ENCODE measurements at places on chromosomes 3 and 15.

GRCh38 chr15:20351448-20351971 lies 190.1 kb downstream of the GOLGA6L6 start:
- DNase-seq, result no peak

DNA sequence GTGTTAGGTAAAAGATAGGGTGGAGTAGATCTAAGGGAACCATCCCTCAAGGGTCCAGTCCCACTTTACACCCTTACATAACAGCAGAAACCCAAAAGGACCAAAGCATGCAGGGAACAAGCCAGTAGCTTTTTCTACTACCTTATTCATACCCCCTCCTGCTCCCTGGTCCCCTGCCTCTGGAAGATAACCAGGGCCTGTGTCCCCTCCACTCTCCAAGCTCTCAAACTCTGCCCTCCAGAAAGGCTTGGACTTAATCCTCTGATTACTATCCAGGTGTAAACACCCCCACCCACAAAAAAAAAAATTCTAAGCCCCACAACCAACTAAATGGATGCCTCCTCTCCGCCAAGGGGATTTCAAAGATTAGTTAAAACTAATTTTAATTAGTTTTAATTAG lies 33.9 kb upstream of the STRIT1 start:
- DNase-seq, result no peak

DNA sequence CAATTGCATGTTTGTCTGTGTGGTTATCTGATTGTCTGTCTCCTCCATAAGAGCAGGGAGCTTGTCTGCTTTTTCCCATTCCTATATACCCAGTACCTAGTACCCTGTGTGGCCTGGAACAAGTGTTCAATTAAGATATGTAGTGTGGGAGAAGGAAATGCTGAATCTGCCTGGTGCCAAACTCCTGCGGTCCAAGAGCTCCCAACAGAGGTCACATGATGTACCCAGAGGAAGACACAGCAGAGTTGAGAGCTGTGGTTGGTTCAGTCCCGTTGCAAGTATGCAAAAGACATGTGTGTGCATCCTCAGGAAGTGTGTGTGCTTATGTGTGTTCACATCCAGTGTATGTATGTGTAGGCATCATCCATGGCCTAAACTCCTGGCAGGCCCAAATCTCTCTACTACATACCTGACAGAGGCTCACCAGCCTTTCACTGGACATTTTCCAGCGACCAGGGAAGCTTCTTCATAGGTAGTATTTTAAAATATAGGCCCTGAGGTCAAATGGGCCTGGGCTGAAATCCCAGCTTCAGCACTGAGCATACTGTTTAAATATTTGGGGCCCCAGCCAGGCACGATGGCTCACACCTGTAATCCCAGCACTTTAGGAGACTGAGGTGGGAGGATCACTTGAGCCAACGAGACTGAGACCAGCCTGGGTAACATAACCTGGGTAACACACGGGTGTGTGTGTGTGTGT lies 34.0 kb upstream of the ITGA11 start:
- DNase-seq, result no peak

GRCh38 chr15:101543926-101544612 lies 54.6 kb upstream of the PCSK6 start:
- no peak for DNase-seq

DNA sequence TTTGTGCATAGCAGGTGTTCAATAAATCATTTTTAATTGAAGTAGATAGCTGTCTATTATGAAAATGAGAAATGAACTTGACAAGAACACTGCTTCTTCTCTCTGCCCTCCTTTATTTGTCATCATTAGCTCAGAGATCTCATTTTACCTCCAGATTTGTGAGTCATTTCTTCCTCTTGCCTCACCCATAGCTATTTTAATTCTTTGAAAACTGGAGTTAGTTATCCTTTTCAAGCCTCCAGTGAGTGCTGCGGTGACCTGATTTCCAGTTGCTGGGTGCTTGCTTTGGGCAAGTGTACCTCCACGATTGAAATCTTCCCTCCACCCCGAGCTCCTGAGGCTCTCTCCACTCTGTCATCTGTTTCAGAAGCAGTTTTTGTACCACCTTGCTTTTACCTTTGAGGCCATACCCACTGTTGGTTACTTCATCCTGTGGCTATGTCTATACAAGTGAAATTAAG lies 114.6 kb downstream of the NFKBIZ start:
- no peak for DNase-seq

DNA sequence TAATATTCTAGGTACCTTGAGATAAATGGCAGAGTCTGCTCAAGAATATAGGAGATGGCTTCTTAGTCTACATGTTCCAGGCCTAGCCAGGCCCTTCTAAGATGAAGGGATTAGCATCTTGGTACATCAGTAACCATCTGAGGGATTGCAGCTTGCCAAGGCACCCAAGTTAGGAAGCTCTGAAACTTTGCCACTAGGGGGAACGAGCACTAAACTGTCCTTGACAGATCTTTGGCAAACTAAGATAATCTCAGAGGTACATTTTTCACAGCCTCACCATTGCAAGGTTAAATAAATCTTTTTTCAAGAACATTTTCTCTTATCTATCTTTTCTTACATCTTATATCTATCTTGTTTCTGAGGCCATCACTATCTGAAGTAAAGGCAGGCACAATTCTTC lies 351.2 kb downstream of the RAP2B start:
- peak; percentile 21 for DNase-seq

DNA sequence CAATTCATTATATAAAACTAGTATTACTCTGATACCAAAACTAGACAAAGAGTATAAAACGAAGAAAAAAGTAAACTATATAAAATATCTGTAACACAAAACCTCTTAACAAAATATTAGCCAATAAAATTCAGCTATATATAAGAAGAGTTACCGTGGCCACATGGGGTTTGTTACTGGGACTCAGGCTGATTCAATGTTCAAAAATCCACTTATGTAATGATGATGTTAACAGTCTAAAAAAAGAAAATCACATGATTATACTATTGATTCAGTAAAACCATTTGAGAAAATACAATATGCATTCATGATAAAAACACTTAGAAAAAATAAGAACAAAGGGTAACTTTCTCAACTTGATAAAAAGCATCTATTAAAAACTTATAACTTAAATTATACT lies 18.3 kb downstream of the P2RY1 start:
- no peak for DNase-seq

DNA sequence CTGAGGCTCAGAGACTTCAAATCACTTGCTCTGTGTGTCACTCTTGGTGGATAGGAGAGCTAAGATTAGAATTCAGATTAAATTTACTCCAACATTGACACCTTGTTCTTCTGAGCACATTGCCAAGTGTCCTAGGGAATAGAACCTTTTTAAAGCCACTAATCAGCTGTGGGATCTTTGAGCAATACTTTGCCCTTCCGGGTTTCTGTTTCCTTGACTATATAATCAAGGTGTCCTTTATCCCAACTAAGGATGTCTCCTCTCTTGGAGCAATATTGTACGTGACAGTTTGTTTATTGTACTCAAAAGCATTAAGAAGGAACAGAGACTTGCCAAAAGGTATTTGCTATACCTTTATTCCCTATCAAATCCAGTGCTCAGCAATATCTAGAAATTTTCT lies 170.9 kb upstream of the CADPS start:
- no peak for DNase-seq

GRCh38 chr15:72796210-72796514 lies 12.6 kb upstream of the ADPGK start:
- DNase-seq, result no peak

DNA sequence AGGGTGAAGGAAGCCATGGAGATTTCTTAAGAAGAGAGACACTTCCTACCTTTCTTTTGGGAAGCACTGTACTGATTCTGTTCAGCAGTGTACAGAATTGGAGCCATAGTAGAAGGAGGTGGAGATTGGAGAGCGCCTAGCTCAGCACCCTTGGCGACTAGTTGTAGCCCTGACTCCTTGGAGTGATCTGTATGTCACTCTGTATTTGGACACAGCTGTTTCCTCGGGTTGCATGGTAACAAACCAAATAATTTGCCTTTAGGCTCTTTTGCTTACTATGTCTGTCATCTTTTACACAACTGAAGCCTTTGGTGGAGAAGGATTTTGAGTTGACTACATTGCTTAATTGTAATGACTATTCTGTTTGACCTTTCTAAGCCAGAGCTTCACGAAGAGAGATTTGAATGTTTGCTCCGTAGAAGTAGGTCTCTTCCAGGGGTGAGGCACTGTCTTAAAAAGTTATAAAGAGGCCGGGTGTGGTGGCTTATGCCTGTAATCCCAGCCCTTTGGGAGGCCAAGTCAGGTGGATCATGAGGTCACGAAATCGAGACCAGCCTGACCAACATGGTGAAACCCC lies 77.1 kb downstream of the AKAP13 start:
- DNase-seq, result no peak

GRCh38 chr15:34436126-34436955 lies 1.3 kb downstream of the GOLGA8A start:
- DNase-seq, result peak; percentile 35

GRCh38 chr3:125556314-125556713 lies 36.3 kb upstream of the SNX4 start:
- no peak for DNase-seq

- DNase-seq, result no peak
Observed at GRCh38 chr3:32172420-32172819, 66.0 kb downstream of the GPD1L start.

DNA sequence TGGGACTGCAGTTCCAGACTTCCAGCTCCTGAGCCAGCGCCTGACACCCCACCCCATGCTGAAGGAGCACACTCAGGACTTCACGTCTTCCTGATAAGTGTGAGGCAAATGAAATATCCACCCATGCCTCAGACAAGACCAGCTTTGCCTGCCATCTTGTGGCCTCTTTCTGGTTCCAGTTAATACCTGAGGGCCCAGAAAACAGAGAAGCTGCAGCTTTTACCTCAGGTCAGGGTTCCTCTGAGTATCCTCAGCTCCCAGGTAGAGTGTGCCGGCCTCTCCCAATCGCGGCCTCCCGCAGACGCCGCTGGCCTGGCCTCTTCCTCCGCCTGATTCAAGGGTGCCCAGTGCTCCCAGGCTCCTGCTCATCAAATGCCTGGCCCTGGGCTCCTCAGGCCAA lies 5.1 kb upstream of the KLHL6 start:
- DNase-seq, result peak; percentile 17

DNA sequence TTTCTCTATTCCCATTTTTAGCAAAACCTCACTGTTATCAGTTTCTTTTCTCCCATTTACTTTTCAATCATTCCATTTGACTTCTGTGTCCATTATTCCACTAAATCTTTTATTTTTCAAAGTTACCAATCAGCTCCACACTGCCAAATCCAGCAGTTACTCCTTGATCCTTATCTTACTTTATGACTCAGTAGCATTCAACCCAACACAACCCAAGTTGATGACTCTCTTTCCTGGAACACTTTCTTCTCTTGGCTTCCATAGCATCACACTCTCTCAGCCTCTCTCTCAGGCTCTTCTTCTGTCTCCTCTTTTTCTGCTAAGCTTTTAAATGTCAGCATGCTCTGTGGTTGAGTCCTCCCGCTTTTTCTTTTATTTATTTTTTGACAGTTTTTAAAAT lies 36.3 kb downstream of the RASGRP1 start:
- DNase-seq, result no peak

- DNase-seq, result peak; percentile 41
Observed at GRCh38 chr3:195550723-195551122, 7.6 kb upstream of the PPP1R2 start.

DNA sequence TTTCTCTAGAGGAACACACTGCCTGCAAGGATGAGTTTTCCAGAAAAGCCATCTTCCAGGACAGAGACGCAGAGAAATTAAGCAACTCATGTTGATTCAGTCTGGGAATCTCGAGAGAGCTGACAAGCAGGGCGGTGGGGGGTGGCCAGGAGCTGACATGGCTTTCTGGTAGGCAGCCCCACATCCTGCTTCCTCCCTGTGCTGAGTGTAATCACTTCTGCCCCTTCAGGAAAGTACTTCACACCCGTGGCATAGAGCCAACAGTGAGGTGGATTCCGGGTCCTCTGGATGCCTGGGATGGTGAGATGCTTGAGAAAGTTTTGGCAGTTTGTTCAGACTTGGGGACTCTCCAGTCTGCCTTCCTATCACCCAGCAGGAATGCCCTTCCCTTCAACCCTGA lies 221.1 kb downstream of the SLCO3A1 start:
- no peak for DNase-seq

GRCh38 chr3:189898559-189899153 lies 222.0 kb downstream of the P3H2 start:
- no peak for DNase-seq

DNA sequence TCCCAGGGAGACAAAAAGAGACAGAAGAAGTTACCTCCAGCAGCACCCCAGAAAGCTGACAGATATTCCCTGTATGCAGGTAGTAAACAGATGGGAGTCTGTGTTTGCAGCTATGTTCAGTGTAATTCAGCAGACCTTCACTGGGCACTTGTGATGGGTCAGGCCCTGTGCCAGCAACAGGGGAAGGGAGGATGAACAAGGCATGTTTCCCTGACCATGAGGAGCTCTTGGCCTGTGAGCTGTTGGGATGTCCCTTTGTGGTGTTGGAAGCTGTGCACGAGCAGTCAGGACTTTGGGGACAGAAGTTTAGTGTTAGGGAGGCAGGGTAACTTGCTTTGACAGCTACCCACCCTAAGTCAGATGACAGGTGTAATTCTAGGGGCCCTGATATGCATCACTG lies 106.0 kb upstream of the TRIM42 start:
- no peak for DNase-seq

DNA sequence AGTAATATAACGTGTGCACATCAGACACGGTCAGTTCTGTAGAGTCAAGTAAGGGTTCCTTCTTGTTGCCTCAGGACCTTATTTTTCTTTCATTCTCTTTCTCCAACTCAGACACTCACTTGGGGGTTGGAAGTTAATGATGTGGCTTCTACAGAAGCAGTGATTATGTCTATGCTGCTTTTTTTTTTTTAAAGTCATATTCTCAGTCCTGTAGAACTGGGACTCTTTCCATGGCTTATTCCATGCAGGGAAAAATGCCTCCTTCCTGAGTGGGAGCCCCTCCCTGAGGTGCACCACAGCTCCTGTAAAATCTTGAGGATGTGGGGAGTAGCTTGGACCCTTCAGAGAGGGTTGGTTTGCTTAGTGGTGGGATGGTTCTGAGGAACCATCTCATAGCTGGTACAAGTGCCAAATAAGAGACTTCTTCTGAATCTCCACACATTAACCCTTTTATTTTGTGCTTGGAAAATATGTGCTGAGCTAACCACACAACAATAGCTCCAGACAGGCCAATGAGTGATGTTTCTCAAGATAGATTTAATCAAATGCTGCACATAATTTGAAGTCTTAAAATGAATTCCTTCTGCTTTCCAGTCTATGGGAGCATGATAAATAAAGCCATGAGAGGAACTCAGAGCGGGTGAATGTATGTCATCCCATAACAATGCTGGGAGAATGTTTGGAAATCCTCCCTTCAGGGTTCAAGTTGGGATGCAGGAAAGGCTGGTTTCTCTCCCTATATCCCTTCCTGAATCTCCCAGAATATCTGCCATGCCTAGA lies 23.3 kb upstream of the FSTL1 start:
- DNase-seq, result no peak
